ENCODE measurements at places on chromosomes 5 and 9.

DNA sequence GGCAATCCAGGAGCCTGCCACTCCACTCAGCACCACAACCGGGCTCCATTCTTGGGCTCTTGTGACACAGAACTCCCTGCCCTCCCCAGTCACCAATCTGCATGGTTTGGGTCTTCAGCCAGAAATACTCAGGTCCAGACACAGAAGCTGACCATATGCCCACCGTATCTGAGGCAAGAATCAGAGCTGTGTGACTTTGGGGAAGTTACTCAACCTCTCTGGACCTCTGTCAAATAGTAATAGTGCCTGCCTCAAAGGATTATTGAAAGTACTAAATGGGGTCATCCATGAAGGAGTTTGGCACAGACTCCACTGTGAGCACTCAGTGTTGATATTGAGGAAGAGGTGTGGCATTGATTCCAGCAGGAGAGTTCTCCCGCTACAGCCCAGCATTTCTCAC, 67.5 kb downstream of the PCDH1 start:
- no peak for DNase-seq

DNA sequence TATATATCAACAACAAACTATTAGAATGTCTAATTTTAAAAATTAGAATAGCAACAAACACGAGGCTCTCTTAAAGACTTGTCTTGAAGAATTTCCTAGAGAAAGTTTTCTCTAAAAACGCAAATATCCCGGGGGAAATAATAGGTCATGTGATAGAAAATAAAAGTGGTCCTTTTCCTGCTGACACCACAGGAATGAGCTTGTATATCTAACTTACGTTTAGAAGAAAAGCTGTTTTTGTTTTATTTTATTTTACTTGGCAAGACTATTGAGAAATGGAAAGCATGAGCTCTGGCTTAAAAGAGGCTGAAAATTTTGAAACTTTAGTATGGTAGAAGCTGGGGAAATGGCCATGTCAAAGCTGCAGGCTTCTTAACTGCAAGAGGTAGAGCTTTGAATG, 465.0 kb downstream of the AGTPBP1 start:
- DNase-seq = no peak

DNA sequence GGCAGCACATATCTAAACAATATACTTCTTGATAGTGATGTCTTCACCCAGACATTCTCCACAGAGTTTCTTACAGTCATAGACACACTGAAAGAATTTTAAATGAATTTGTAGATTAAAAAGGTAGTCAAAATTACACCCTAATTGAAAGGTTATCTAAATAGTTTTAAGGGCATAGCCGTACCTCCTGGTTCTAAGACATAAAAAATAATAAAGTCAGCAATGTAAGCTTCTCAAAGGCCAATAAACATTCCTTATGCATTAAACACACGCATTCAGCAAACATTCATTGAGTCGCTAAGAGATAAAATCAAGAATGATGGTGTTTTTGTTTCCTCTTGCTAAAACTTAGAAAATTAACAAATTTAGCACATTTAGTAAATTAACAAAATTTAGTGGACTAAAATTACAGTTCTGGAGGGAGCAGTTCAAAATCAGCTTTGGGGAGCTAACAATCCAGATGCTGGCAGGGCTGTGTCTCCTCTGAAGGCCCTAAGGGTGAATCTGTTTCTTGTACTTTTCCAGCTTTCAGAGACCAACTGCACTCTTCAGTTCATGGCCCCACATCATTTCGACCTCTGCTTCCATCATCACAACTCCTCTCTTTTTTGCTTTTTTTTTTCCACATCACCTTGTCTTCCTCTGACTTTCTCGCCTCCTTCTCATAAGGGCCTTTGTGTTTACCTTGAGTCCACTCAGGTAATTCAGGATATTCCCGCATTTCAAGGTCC, 516.5 kb downstream of the DNAH5 start:
- no peak for DNase-seq

GRCh38 chr5:83715236-83716065, 5.2 kb downstream of the HAPLN1 start:
- no peak for DNase-seq

DNA sequence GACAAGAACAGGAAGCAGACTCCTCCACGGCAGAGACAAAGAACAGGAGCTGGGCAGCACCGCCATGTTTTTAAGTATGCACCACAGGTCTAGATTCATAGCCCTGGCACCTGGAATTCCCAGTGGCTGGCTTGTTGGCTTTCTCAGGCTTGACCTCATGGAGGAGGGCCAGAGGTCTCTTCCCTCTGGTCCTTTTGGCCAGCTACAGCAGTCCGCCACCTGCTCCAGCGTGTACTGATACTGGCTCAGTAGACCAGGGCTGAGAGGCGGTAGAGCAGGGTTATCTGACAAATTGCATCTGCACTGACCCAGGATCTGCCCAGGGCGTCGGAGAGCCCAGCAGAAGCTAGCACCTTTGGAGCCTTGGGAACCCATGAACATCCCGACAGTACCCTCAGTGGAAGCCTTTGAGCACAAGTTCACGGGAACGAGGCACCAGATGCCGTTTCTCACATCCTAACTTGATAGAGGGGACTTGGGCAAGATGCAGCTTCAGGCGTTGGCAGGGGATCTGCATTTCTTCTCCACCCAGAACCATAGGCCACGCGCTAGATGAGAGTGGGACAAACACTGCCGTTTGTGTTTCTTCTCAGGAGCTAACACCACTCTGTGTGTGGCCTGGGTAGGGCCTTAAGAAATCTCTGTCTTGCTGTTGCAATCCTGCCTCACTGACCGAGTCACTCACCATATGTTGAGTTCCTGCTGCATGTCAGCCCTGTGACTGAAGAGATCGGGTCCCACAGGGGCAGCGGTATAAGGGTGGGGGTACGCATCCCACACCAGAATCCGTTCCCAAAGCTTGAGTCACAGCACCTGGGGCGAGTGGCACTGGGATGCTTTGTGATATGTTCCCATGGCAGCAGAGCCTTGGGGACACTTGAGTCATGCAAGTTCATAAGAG, 90.3 kb upstream of the OTULINL start:
- no peak for DNase-seq

DNA sequence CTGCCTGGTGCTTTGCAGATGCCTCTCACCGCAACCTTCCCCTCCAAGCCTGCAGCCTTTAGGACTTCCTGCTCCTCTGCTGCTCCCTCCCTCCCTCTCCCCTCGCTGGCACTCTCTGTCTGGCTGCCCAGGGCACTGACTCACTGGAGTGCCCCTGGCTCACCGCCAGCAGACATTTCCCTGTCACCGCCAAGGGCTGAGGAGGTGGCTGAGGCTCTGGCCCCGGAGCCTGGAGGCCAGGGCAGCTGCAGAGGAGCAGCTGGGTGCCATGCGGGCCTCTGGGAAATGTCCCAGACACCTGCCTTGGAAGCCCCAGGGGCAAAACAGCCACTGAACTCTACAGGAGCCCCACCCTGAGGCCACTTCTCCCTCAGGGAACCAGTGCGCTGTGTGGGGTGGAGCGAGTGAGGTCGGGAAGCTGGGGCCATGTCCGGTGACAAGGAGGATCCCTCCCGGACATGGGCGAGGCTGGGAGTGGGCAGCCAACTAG, 53.4 kb downstream of the TENT4A start:
- peak; percentile 45 for DNase-seq

DNA sequence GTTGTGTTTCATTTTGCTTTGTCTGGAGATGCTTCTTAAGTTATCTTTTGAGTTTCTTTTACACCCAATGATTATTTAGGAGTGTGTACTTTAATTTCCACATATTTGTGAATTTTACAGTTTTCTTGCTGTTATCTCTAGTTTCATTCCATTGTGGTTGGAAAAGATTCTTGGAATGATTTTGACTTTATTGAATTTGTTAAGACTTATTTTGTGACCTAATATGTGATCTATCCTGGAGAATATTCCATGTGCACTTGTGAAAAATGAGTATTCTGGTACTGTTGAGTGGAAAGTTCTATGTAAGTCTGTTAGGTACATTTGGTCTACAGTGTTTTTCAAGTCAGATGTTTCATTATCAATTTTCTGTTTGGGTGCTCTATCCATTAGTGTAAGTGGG, 24.4 kb upstream of the GRAMD2B start:
- DNase-seq = no peak

- DNase-seq = no peak
These were observed 282.9 kb downstream of the SLF1 start for GRCh38 chr5:94901191-94901979.

DNA sequence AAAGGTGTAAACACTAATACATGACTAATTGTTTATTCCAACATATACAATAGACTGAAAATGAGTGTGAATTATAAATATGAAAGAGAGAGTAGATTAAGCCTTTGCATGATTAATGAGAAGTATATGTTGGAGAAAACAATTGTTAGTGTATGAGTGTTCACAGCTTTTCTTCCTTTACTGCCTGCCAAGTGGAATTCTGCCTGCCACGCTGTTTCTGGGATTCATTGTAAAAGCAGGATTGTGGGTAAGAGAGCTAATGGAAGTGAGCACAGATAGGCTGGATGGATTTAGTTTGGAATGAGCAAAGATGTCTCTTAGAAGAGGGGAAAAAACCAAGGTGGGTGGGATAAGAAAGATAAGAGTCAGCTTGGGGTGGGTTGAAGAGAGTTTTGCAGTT, 129.6 kb upstream of the NMUR2 start:
- no peak for DNase-seq

DNA sequence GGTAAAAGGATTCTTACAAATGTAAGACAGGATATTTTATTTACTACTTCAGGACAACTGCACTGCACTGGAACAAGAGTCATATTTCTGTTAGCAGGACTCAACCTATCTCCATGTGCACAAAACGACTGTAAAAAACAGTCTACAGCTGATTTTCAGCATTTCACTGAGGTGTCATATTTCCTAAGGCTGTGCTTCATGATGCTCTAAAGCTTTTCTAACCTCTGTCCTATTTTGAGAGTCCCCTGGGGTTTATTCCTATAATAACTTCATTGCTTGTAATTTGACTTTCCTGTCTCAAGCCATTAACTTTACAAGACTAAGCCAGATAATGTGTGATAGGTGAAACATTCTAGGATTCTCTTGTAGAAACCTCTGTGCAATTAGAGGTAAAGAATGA, 472.3 kb downstream of the HINT1 start:
- no peak for DNase-seq

DNA sequence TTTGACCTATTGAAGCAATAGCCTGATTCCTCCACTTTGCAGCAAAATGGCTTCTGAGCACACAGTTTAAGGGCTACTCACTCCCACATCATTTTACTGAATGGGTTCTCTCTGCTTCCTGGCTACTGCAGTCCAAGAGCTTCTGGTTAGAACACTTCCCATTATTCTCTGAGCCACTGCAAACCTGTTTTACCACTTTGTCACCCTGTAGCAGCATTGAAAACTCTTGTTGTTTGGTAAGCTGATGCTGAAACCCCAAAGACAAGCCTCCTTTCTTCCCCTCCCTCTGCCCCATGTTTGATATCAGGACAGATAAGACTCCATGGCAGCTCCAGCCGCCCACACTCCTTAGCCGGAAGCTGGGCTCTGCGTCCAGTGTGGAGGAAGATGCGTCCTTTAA, 84.4 kb upstream of the RARS1 start:
- no peak for DNase-seq

DNA sequence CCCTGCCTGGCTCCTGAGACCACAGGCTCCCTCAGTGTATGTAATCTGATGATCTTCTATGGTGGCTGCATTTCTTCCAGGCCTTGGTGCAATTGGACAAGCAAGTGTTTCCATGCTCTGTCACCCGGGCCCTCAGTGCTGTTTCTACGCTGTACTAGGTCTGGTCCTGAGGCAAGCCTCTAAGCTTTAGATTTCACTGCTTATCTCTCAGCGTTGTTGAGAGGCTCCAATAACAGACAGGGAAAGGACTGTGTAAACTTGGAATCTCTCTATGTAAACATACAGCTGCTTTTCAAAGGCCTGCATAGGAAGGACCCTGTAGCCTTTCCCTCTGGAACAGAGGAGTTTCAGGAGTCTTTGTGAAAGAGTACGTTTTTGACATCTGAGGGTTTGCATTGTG, 38.6 kb upstream of the NFIB start:
- no peak for DNase-seq

GRCh38 chr5:55544341-55544740, 9.6 kb upstream of the PLPP1 start:
- no peak for DNase-seq

GRCh38 chr5:111548992-111549649, 36.8 kb upstream of the STARD4 start:
- DNase-seq = no peak

GRCh38 chr9:3001311-3001710, 157.4 kb upstream of the PUM3 start:
- DNase-seq = no peak

GRCh38 chr9:22030101-22030598, 21.0 kb upstream of the CDKN2B start:
- DNase-seq = no peak

- no peak for DNase-seq
These were observed 12.6 kb downstream of the HTR4 start for GRCh38 chr5:148641735-148642134.

- DNase-seq = no peak
These were observed 80.8 kb downstream of the ZNF608 start for GRCh38 chr5:124665625-124666024.

- no peak for DNase-seq
These were observed 7.8 kb downstream of the LCP2 start for GRCh38 chr5:170289764-170290163.

DNA sequence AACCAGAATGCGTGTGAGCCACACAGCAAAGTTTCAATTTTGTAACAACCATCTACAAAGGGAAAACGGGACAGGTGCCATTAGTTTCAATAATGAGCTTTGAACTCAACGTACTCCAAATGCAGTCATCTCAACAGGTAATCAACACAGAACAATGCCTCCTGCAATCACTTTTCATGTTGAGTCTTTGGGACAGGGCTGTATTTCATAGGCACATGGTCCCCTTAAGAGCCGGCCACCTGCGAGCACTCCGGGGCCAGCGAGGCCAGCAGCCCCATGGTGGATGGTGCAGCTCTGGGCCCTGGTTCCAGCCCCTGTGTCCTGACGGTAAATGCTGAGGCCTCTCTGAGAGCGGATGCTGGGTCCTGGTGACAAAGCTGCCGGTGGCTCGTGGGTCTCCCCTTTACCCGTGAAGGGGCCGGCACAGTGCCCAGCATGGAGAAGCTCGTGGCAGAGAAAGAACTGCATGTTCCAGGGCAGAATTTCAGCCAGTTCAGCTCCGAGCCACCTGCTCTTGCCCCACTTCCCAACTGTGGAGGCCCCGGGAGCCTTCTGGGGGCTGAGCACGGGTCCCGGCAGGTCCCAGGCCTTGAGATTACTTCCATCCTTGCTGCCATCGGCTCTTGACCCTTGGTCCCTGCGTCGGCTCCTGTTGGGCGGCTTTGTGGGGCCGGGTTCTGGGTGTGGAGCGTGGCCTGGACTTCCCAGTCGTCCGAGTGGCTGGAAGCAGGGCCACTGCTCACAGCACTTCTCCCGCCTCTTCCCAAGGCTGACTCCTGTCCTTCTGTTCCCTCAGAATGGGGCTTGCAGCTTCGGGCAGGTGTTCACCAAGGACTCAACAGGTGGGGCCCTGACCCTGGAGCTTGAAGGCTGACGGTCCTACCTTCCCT, 26.1 kb upstream of the RNU6ATAC start:
- no peak for DNase-seq

- DNase-seq = no peak
These were observed 5.6 kb upstream of the DND1 start for GRCh38 chr5:140678993-140679392.

DNA sequence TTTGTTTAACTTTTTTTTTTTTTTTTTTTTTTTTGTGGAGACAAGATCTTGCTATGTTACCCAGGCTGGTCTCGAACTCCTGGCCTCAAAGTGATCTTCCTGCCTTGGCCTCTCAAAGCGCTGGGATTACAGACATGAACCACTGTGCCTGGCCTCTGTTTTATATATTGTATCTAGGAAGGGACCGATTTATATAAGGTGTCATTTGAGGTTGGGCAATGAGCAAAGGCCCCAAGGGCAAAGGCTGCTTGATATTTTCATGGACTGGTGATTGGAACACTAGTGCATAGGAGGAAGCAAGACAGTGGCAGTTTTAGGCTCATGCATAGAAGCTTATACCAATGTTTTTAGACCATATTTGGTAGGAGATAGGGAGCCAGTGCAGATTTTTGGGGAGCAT, 3.2 kb downstream of the SLC26A2 start:
- DNase-seq = no peak

All from activated naive CD4-positive, alpha-beta T cell treated with anti-CD3 and anti-CD28 coated beads, Interleukin-2, amount 10 ng/mL, durations not matched to agents 7 days and 5 days (primary cell).